ENCODE measurements at places on chromosomes 7 and 10.

DNA sequence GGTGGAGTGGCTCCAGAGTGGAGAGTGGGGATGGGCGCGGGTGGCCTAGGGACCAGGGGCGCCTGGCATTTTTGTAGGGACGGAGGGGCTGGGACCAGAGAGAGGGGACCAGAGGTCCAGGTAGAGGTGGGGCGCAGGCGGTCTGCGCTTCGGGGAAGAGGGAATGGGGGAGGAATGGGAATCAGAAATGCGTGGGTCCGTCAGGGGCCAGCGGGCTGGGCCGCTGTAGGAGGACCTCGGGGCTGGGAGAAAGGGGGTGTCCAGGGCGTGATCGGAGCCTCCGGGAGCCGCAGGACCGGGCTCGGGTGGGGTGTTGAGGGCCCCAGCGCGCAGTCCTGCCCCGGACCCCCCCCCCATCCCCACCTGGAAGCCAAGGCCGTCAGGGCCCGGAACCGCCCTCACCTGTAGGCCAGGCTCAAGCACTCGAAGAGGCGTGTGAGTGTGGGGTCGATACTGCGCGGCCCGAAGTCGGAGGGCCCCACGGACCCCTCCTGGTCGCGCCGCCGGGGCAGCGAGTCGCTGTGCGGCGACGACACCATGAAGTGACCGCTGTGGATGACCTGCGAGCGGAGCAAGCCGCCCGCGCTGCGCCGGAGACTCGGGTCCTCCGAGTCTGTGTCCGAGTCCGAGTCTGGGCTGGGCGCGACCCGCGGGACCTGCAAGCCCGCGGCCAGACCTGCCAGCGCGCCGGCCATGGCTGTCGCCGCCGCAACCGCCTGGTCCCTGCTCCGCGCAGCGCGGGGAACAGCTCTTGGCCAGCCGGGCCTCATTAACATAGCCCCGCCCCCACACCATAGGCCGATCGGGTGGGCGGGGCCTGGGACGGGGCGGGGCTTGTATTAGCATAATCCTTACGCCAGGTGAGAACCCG lies at the start of gene MLXIPL:
Gene MLXIPL (minus strand): TSS at position 725 of the 871 bp plus-strand sequence. CDS start 30 bp downstream, at position 695.
- DNase-seq = no peak

DNA sequence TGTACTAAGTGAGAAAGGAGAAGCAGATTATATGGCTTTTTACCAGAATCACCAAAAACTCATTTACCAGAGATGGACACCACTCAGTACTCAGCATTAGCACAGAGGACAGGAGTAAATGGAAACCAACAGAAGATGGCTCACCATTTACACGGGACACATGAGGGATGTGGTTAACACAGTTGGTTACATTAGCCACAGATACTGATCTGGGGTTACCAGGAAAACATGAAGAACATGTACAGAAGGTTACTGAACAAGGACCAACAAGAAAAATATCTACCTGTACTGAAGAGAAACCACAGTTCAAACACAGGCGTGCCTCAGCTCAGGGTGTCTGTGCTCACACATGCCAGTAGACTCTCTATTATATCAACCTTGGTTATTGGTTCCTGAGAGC lies 1285.8 kb upstream of the SORCS1 start:
- no peak for DNase-seq

GRCh38 chr10:35208949-35209613 lies 82.4 kb downstream of the CREM start:
- DNase-seq = no peak

DNA sequence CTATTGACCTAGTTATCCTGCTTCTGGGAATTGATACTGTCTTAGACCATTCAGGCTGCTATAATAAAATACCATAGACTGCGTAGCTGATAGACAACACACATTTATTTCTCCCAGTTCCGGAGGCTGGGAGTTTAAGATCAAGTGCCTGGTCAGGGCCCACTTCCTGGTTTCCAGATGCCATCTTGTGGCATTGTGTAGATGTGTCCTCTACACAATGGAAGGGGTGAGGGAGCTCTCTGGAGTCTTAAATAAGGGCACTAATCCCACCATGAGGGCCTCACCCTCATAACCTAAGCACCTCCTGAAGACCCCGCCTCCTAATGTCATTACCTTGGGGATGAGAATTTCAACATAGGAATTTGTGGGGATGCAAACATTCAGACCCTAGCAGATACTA lies 62.4 kb downstream of the SLC35B4 start:
- DNase-seq = peak; percentile 33

GRCh38 chr7:191981-192649 lies at the start of gene FAM20C:
Gene FAM20C, plus strand, starts transcription at chr7:192571. Its CDS starts 629 bp downstream, at chr7:193200.
- DNase-seq = peak; percentile 66

All from HAP-1 (cell line).